ENCODE measurements at places on chromosomes 16 and 17. TPM values are rescaled to one million over a fixed set of nuclear protein-coding genes. Genes with fewer than 3 reads are reported as not detected.
A peak's percentile ranks its signal among the peaks of the same experiment; 100 is the strongest.

Gene ABI3
- 0.21 TPM for total RNA-seq

Gene TM4SF5
- total RNA-seq: not detected

- peaks cover 6% of the 10 kb centered on the region for H3K36me3 ChIP-seq
- peak overlapping the region; percentile 85 for H3K27ac ChIP-seq
- H3K4me1 ChIP-seq: no peaks in the 10 kb centered on the region
- H3K4me3 ChIP-seq: peak overlapping the region; percentile 87
- DNase-seq: peak; percentile 79
- H3K27me3 ChIP-seq: no peaks in the 10 kb centered on the region
Observed at GRCh38 chr17:76353004-76353598, 615 bp downstream of the PRPSAP1 start.

- no peaks in the 10 kb centered on the region for H3K4me1 ChIP-seq
- DNase-seq: no peak
- no peaks in the 10 kb centered on the region for H3K36me3 ChIP-seq
Observed at GRCh38 chr16:86476956-86477534, 33.3 kb upstream of the FOXF1 start.

- H3K4me3 ChIP-seq: no peak overlapping the region
- no peaks in the 10 kb centered on the region for H3K36me3 ChIP-seq
- no peak for DNase-seq
- H3K27me3 ChIP-seq: no peaks in the 10 kb centered on the region
Observed at GRCh38 chr16:47565454-47565853, 104.3 kb downstream of the PHKB start.

DNA sequence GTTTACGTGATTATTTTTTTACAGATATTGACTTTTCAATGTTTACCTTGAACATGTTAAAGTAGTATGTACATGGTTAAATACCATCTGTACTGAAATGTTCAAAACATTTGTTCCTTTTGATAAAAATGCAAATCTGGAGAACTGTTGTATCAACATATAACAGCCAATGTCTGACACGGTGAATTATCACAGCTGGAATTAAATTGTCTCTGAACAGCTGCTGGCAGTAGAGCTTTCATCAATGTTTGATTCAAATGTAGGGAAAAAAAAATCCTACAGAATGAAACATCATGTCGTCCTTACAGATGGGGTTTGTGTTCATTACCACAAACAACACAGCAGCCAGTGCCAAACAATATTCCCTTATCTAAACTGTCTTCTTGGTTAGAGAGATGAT, 79.9 kb downstream of the TOX3 start:
- no peaks in the 10 kb centered on the region for H3K4me1 ChIP-seq
- no peak for DNase-seq
- H3K36me3 ChIP-seq: no peaks in the 10 kb centered on the region
- H3K27me3 ChIP-seq: no peaks in the 10 kb centered on the region
- no peak overlapping the region for H3K4me3 ChIP-seq

GRCh38 chr17:77445760-77446532, 305.2 kb downstream of the SEC14L1 start:
- no peak overlapping the region for H3K27ac ChIP-seq
- H3K4me1 ChIP-seq: peaks cover 10% of the 10 kb centered on the region
- DNase-seq: no peak
- no peak overlapping the region for H3K4me3 ChIP-seq
- no peaks in the 10 kb centered on the region for H3K27me3 ChIP-seq

DNA sequence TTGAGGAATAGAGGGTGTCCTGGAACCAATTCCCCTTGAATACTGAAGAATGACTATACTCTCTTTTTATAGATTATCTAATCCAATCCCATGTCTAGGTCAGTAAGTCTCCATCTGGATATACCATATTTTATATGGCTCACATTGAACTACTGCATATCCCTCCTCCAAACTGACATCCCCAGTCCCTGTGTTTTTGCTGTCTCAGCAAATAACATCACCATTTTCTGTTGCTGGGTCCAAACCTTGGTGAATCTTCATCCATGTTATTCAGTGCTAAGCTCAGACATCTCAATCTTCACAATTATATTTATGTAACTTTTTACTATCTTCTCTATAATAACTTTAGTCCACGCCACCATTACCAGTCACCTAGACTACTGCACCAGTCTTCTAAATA, 269.6 kb upstream of the CNTNAP4 start:
- no peak overlapping the region for H3K4me3 ChIP-seq
- H3K36me3 ChIP-seq: no peaks in the 10 kb centered on the region
- H3K27me3 ChIP-seq: no peaks in the 10 kb centered on the region
- H3K27ac ChIP-seq: no peak overlapping the region
- DNase-seq: no peak

Data from endodermal cell (in vitro differentiated cells).